ENCODE measurements at places on chromosomes 7 and 10. TPM values are rescaled to one million over a fixed set of nuclear protein-coding genes. Genes with fewer than 3 reads are reported as not detected.
A peak's percentile ranks its signal among the peaks of the same experiment; 100 is the strongest.

GRCh38 chr7:129665013-129665401 lies 53.5 kb downstream of the NRF1 start:
- DNase-seq = no peak
- H3K4me1 ChIP-seq = no peaks in the 10 kb centered on the region
- H3K27ac ChIP-seq = no peak overlapping the region
- H3K36me3 ChIP-seq = peaks cover 43% of the 10 kb centered on the region

GRCh38 chr7:77771901-77772300 lies 26.3 kb downstream of the TMEM60 start:
- peak overlapping the region; percentile 35 for H3K27ac ChIP-seq
- peaks cover 22% of the 10 kb centered on the region for H3K36me3 ChIP-seq
- peaks cover 3% of the 10 kb centered on the region for H3K4me1 ChIP-seq

- DNase-seq = no peak
- no peak overlapping the region for H3K27ac ChIP-seq
- H3K36me3 ChIP-seq = no peaks in the 10 kb centered on the region
- no peaks in the 10 kb centered on the region for H3K27me3 ChIP-seq
These were observed 287.9 kb upstream of the SEMA3A start for GRCh38 chr7:84482476-84482875.

The TMEM72 gene
- total RNA-seq = 1.5 TPM

DNA sequence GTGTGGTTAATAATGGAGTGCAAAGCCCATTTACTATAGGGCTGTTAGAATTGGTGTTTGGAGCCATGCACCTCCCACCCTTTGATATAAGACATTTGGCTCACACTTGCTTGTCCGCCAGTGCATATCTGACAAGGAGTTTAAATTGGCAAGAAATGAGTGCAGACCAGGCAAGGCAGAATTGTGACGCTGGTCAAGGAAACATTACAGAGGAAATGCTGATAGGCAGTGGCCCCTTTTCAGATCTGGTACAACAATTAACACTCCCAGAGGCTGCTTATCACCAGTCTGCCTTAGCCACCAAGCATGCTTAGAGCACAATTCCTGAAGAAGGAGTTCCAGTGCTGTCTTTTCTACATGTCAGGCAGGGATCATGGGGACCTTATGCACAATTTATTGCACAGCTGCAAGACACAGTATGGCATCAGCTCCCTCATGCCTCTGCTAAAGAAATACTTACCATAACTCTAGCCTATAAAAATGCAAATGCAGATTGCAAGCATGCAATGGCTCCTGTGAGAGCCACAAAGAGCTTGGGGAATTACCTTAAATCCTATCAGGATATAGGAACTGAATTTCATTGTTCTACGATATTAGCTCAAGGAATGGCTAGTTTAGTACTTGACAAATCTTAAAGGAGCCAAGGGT lies 35.2 kb downstream of the OR13A1 start:
- no peaks in the 10 kb centered on the region for H3K27me3 ChIP-seq
- H3K4me3 ChIP-seq = no peak overlapping the region
- H3K4me1 ChIP-seq = peaks cover 30% of the 10 kb centered on the region
- no peaks in the 10 kb centered on the region for H3K36me3 ChIP-seq
- H3K27ac ChIP-seq = peak overlapping the region; percentile 74

- peaks cover 36% of the 10 kb centered on the region for H3K4me1 ChIP-seq
- no peaks in the 10 kb centered on the region for H3K36me3 ChIP-seq
- DNase-seq = no peak
- H3K27me3 ChIP-seq = no peaks in the 10 kb centered on the region
- no peak overlapping the region for H3K4me3 ChIP-seq
These were observed 140.9 kb downstream of the AUTS2 start for GRCh38 chr7:69739190-69739589.

Measured in progenitor cell of endocrine pancreas (in vitro differentiated cells).